ENCODE measurements at places on chromosomes 12 and 14. TPM values are rescaled to one million over a fixed set of nuclear protein-coding genes. Genes with fewer than 3 reads are reported as not detected.

DPF3 gene
- 7.9 TPM for total RNA-seq

CD163L1 gene
- not detected for total RNA-seq

GPRC5A gene
- total RNA-seq, result 37.8 TPM

PIWIL1 gene
- not detected for total RNA-seq

GAS2L3 gene
- 14.8 TPM for total RNA-seq

TBX5 gene
- 23.9 TPM for total RNA-seq

CLEC2B gene
- 7.2 TPM for total RNA-seq

DHRS4L2 gene
- total RNA-seq, result 10.1 TPM

KRT86 gene
- total RNA-seq, result not detected

USP44 gene
- 0.76 TPM for total RNA-seq

AVPR1A gene
- total RNA-seq, result not detected

DAO gene
- total RNA-seq, result not detected

PIK3C2G gene
- total RNA-seq, result not detected

LALBA gene
- total RNA-seq, result not detected

GPD1 gene
- total RNA-seq, result 0.13 TPM

C12orf54 gene
- total RNA-seq, result not detected

CLEC14A gene
- total RNA-seq, result not detected

ADSS1 gene
- total RNA-seq, result 4.7 TPM

GPX2 gene
- not detected for total RNA-seq

OR6C2 gene
- total RNA-seq, result not detected

ATN1 gene
- 6.5 TPM for total RNA-seq

TC2N gene
- total RNA-seq, result under 0.01 TPM

PRKCH gene
- 2.7 TPM for total RNA-seq

TSPAN11 gene
- 0.76 TPM for total RNA-seq

PLEK2 gene
- total RNA-seq, result 12.4 TPM

CEP290 gene
- 6.4 TPM for total RNA-seq

DHRS2 gene
- not detected for total RNA-seq

KERA gene
- not detected for total RNA-seq

ACVRL1 gene
- total RNA-seq, result 114 TPM

CLEC9A gene
- total RNA-seq, result not detected

KLRC2 gene
- not detected for total RNA-seq

PTPN21 gene
- 13.3 TPM for total RNA-seq

CERS5 gene
- 60.7 TPM for total RNA-seq

E2F7 gene
- total RNA-seq, result 2.5 TPM

STAT6 gene
- 103 TPM for total RNA-seq

CMA1 gene
- total RNA-seq, result not detected
